GM04504 (cell line): ENCODE measurements at places on chromosomes 6 and 20.
A peak's percentile ranks its signal among the peaks of the same experiment; 100 is the strongest.

GRCh38 chr6:8392569-8392968, 42.8 kb downstream of the SLC35B3 start:
- no peak for DNase-seq

DNA sequence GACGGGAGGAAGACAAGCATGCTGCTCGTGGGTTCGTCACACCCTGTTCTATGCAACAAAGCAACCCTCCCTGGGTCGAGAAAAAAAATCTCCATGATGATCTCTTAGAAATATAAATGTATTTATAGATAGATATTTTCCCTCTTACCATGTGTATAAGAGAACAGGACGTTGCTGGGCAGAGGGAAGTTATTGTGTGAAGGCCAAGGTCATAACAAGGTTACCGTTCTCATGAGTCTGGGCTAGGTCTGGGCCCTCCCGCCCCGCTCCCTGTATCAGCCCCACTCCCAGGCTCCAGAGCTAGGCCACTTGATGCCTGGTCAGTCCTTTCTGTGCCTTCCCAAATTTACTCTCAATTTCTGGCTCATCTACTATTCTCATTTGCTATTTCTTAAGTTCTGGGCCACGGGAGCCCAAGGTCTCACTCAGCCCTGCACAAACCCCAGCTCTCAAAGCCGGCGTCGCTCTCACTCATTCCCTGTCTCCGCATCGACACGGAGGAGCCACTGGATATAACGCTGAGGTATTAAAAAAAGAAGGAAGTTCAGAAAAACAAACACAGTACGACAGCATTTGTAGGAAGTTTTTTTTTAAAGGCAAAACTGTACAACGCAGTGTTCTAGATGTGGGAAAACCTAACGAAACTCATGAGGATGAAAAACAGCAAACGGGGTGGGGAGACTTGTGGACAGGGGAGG, 96.8 kb downstream of the PSMG4 start:
- DNase-seq, result no peak

DNA sequence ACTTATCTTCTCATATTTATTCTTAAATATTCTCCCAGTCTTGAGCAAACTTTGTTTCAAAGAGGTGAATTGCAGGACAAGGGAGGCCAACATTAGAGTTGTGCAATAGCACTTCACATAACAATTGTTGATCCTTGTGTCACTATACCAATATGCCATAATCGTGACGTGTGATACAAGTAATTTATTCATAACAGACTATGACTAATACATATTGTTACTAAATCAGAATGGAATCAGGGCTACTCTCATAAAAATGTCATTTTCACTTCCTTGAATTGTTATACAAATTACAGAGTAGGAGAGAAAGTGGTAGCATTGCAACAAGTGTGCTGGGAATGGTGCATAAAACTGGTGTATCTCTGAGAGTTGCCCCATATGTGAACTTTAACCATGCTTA, 37.2 kb upstream of the PLCB1 start:
- peak; percentile 46 for DNase-seq

- DNase-seq, result no peak
Measured at GRCh38 chr6:95244751-95245150, 332.6 kb upstream of the MANEA start.

GRCh38 chr6:39223061-39223460, 6.2 kb downstream of the KCNK5 start:
- DNase-seq, result no peak

GRCh38 chr6:135939208-135939591, 87.7 kb downstream of the PDE7B start:
- DNase-seq, result no peak

GRCh38 chr6:157548635-157549467, 167.9 kb downstream of the ZDHHC14 start:
- DNase-seq, result no peak

- DNase-seq, result no peak
Measured at GRCh38 chr20:44714701-44715498, at the start of gene CCN5. CCN5 (plus strand) TSS chr20:44715369; CDS start chr20:44715391, 22 bp downstream.
